Thoracic aorta (tissue), 2 donors: ENCODE measurements at places on chromosomes 7 and 10. TPM values are rescaled to one million over a fixed set of nuclear protein-coding genes. Genes with fewer than 3 reads are reported as not detected.

DNA sequence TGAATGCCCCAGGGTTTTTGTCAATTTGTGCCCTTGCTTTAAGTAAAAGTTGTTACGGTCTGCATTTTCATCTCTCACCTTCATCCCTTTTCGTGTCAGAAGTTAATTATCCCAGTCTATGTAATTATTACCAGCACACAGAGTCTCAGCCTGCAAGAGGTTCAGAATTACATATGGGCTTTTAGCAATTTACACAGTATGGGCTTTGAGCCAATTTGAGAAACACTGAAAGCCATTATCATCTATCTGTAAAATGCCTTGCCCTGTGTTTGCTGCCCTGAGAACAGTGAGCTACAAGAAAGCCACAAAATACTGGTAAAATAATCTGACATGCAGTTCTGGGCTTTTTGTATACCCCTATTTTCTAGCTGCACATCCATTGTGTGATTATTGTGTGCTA lies 125.6 kb upstream of the STEAP4 start:
- H3K4me3 ChIP-seq, result no peak overlapping the region
- H3K27me3 ChIP-seq, result no peaks in the 10 kb centered on the region
- no peak for DNase-seq
- no peaks in the 10 kb centered on the region for H3K4me1 ChIP-seq
- H3K27ac ChIP-seq, result no peak overlapping the region

GRCh38 chr10:122847782-122848604 lies 2.3 kb upstream of the CUZD1 start:
- DNase-seq, result no peak

TRPV5 gene
- total RNA-seq, result not detected

CALML3 gene
- not detected for total RNA-seq

OR2A5 gene
- total RNA-seq, result not detected
